ENCODE measurements at places on chromosomes 2 and 18. TPM values are rescaled to one million over a fixed set of nuclear protein-coding genes. Genes with fewer than 3 reads are reported as not detected.

GRCh38 chr2:157722580-157723234 lies 94.0 kb upstream of the ACVR1C start:
- DNase-seq, result no peak

DNA sequence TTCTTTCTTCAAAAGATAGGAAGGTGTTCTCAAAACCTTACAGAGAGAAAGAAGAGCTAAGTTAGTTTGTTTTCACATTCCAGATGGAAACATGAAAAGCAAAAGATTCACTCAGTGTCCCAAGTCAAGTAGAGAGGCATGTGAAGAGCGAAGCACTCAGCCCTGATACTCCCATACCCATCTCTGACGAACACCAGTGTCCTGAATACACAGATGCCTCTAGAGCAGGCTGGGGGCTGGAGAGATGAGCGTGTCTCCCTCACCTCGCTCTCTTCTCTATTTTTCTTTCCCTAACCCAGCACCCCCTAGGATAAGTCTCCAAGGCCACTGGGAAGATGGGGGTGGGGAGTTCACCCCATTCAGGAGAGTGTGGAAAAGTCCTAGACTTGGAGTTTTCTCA lies 227.8 kb downstream of the TMEM163 start:
- no peak for DNase-seq

Gene NOL4
- polyA plus RNA-seq, result 6.5 TPM

Gene REG1A
- polyA plus RNA-seq, result 2.5 TPM

Gene COPS8
- polyA plus RNA-seq, result 50.4 TPM

Gene HOXD12
- polyA plus RNA-seq, result not detected

Gene FARSB
- 23.8 TPM for polyA plus RNA-seq
